GM23338 (cell line): ENCODE measurements at places on chromosomes 1 and 21. TPM values are rescaled to one million over a fixed set of nuclear protein-coding genes. Genes with fewer than 3 reads are reported as not detected.
A peak's percentile ranks its signal among the peaks of the same experiment; 100 is the strongest.

The COP1 gene
- 54.9 and 57.1 TPM in 2 replicates for total RNA-seq

The LRRC38 gene
- total RNA-seq = 0.17 TPM in 1 of 2 replicates, not detected in the other

- DNase-seq = no peak
Measured at GRCh38 chr1:228210076-228210651, 2.3 kb downstream of the OBSCN start.

DNA sequence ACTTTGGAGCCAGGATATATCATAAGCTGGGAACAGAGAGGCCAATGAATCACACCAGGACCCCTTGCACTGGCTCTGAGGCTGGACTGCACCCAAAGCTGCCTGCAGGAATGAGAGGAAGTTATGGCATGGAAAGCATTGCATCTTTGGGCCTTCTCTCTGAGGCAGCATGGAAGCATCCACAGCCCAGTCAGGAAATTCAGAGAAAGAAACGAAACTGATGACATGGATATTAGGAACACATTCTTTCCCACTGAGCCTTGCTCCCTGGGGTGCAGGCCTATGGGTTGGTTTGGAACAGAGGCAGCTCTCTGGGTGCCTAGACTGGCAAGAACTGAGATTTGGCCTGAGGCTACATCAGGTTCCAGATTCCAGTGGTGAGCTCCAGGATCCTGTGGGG is 98.6 kb downstream of the NGF start:
- no peak for DNase-seq

- peak; percentile 49 for DNase-seq
Measured at GRCh38 chr1:81664341-81664740, 136.4 kb upstream of the ADGRL2 start.

- DNase-seq = no peak
Measured at GRCh38 chr1:104745875-104746274, 996.2 kb downstream of the AMY1C start.
